ENCODE measurements at places on chromosomes 11 and 22.

- DNase-seq: no peak
- H3K27me3 ChIP-seq: no peaks in the 10 kb centered on the region
- H3K4me3 ChIP-seq: no peak overlapping the region
- H3K27ac ChIP-seq: no peak overlapping the region
- H3K4me1 ChIP-seq: no peaks in the 10 kb centered on the region
Observed at GRCh38 chr11:132099692-132100091, 729.3 kb downstream of the NTM start.

- H3K27ac ChIP-seq: no peak overlapping the region
- H3K4me3 ChIP-seq: no peak overlapping the region
- no peak for DNase-seq
- peaks cover 22% of the 10 kb centered on the region for H3K4me1 ChIP-seq
- H3K36me3 ChIP-seq: no peaks in the 10 kb centered on the region
- H3K27me3 ChIP-seq: no peaks in the 10 kb centered on the region
Observed at GRCh38 chr11:64385945-64386704, 27.2 kb downstream of the RPS6KA4 start.

- no peaks in the 10 kb centered on the region for H3K4me1 ChIP-seq
- no peaks in the 10 kb centered on the region for H3K27me3 ChIP-seq
- no peaks in the 10 kb centered on the region for H3K36me3 ChIP-seq
- no peak overlapping the region for H3K4me3 ChIP-seq
- H3K27ac ChIP-seq: no peak overlapping the region
Observed at GRCh38 chr11:79332017-79332416, 108.8 kb downstream of the TENM4 start.

- H3K36me3 ChIP-seq: no peaks in the 10 kb centered on the region
- H3K4me1 ChIP-seq: peaks cover 19% of the 10 kb centered on the region
- H3K4me3 ChIP-seq: no peak overlapping the region
- no peaks in the 10 kb centered on the region for H3K27me3 ChIP-seq
Observed at GRCh38 chr11:27116684-27117083, 76.1 kb downstream of the BBOX1 start.
